ENCODE measurements at places on chromosomes 12 and 14.
A peak's percentile ranks its signal among the peaks of the same experiment; 100 is the strongest.

GRCh38 chr14:58270628-58271027, 26.0 kb downstream of the PSMA3 start:
- DNase-seq: no peak
- no peak overlapping the region for H3K4me3 ChIP-seq
- no peaks in the 10 kb centered on the region for H3K27me3 ChIP-seq
- H3K4me1 ChIP-seq: peaks cover 26% of the 10 kb centered on the region

DNA sequence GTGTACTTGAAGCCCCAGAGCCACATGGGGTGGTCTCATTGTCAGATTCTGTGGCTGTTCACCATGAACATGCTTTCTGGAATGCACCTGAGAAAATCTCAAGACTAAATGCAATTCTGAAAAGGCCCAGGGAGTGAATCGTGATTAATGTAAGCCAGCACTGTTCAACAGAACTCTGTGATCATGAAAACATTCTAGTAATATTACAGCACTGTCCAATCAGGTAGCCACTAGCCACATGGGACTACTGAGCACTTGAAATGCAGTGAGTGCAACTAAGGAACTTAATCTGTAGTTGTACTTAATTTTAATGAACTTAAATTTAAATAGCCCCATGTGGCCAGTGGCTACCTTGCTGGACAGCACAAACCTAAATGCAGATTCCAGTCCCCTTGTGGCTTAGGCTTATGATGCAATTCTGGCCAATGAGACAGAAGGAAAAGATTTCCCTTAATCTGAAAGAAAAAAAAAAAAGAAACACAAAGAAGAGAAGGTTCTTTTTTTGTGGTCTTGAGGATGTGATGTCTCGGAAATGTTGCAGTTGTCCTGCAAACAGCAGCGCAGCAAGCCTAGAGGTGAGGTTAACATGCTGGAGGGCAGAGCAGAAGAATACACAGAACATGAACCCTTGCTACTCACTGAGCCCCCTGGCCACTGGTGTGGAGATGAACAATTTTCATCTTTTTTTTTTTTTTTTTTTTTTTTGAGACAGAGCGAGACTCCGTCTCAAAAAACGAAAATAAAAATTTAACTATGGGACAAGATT, 48.2 kb downstream of the SPPL3 start:
- H3K4me3 ChIP-seq: peak overlapping the region; percentile 17
- DNase-seq: peak; percentile 65
- peaks cover 17% of the 10 kb centered on the region for H3K36me3 ChIP-seq
- H3K4me1 ChIP-seq: peaks cover 35% of the 10 kb centered on the region

DNA sequence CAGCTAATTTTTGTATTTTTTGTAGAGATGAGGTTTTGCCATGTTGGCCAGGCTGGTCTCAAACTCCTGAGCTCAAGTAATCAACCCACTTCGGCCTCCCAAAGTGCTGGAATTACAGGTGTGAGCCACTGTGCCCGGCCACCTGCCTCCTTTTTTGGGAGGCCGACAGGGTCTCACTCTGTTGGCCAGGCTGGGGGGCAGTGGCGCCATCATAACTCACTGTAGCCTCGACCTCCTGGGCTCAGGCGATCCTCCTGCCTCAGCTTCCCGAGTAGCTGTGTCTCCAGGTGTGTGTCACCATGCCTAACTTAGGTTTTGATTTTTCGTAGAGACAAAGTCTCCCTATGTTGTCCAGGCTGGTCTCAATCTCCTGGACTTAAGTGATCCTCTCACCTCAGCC, 70.7 kb downstream of the AACS start:
- DNase-seq: no peak
- H3K27me3 ChIP-seq: no peaks in the 10 kb centered on the region
- no peaks in the 10 kb centered on the region for H3K4me1 ChIP-seq
- no peak overlapping the region for H3K4me3 ChIP-seq

DNA sequence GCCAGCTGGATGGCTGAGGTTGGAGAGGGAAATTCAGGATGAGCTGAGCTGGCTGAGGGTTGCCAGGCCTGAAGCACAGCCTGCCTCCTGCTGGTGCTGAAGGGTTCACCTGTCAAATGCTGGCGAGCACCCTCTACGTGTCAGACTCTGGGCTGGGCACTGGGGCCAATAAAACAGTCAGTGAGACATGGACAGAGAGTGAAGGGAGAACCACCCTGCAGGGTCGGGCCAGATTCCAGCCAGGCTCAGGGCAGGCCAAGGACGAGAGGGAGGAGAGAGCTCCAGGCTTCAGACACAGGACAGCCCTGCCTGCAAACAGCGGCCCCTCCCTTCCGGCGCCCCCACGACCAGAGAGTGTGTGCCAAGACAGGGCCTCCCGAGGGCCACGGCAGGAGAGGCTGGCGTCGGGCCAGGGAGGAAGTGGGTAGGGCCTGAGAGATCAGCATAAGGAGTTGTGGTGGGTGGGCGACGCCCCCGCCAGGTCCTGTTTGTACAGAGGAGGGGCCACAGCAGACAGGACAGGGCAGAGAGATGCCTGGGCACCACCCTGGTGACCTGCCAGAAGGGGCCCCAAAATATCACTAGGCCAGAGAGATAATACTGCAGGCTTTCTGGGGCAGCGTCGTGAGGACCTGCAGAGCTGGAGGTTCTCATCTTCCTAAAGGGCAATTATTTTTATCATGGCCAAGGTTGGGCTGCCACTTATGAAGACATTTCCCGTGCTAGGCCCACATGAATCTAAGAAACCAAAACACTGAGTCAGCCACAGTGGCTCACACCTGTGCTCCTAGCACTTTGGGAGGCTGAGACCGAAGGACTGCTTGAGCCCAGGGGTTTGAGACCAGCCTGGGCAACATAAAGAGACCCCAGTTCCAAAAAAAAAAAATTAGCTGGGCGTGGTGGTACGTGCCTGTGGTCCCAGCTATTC, 73.1 kb upstream of the GPR68 start:
- H3K4me3 ChIP-seq: peak overlapping the region; percentile 82
- H3K36me3 ChIP-seq: peaks cover 55% of the 10 kb centered on the region
- peak overlapping the region; percentile 97 for H3K27ac ChIP-seq
- no peaks in the 10 kb centered on the region for H3K27me3 ChIP-seq

DNA sequence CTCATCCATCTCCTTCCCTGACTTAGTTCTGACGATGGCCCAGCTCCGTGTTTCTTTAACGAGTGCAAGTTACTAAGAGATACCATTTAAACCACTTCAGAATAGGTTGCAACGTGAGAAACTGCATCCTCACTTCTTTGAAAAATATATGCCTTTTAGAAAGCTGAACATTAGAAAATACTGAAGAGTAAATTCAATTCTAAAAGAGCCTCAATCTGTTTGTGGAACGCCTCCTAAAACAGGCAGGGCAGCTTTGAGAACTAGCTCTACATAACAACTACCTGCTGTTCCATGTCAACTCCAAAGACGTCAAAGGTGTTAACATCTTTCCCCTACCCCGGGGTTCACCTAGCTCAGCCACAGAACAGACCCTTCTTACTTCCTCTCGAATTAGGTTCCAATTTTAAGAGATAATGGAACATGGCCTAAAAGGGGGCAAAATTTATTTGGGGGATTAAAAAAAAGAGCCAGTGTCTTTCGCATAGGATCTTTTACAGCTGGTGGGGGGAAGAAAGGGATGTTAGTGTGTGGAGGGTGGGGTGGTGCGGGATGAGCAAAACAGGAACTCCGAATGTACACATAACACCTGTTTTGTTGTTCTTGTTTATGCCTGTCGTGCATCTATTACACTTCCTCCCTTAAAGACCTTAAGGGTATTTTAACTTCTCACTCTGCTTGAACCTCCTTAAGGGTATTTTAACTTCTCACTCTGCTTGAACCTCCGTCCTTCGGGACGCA, 3.3 kb downstream of the BHLHE41 start:
- H3K27ac ChIP-seq: no peak overlapping the region
- H3K27me3 ChIP-seq: peaks cover 77% of the 10 kb centered on the region
- no peak for DNase-seq

- no peak overlapping the region for H3K27ac ChIP-seq
- no peak for DNase-seq
- H3K4me1 ChIP-seq: peaks cover 22% of the 10 kb centered on the region
- H3K36me3 ChIP-seq: no peaks in the 10 kb centered on the region
- H3K27me3 ChIP-seq: peaks cover 8% of the 10 kb centered on the region
Observed at GRCh38 chr14:101774814-101775213, 13.3 kb downstream of the PPP2R5C start.

DNA sequence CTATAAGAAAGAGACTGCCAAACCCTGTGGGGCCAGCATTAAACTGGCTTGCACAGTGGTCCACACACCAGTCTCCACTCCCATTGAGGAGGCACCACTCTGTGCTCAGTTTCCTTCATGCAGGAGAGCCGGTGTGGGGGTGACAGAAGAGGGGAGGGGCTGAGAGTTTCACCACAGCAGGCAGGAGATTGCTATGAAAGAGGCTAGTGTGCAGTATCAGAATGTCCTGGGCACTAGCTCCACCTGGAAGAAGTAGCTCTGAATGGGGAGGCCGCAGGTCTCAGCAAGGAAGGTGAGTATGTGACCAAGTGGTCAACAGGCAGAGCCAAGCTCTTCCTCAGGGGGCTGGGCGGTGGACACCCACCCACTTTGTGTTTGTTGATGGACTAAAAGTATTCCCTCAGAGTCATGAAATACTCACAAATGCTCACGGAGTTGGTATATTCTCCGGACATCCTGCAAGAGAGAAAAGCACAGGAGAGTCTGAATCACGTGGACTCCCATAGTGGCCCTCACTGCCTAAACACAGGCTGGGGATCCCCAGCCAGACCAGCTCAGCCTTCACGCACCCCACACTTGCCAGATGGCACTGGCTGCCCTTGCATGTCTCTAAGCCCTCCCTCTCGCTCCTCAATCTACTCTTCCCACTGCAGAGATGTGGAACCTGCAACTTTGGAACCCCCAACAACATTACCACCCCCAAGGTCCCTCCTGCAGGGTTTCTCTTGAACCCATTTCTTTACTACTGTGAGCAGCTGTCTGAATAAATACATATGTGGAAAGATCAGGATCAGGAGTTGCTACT, 7.8 kb upstream of the KRT72 start:
- H3K27ac ChIP-seq: no peak overlapping the region
- peaks cover 2% of the 10 kb centered on the region for H3K36me3 ChIP-seq
- H3K4me1 ChIP-seq: peaks cover 60% of the 10 kb centered on the region
- no peaks in the 10 kb centered on the region for H3K27me3 ChIP-seq
- no peak overlapping the region for H3K4me3 ChIP-seq

Data from activated CD4-positive, alpha-beta T cell treated with anti-CD3 and anti-CD28 coated beads, Interleukin-2, amount 10 ng/mL, durations not matched to agents 24 days and 14 days (primary cell).